Gastrocnemius medialis (tissue), 4 donors: ENCODE measurements at places on chromosomes 2 and 18. TPM values are rescaled to one million over a fixed set of nuclear protein-coding genes. Genes with fewer than 3 reads are reported as not detected.

The CRYGD gene
- not detected for total RNA-seq

The LAMA1 gene
- 0.44 TPM for total RNA-seq

The ITGB6 gene
- total RNA-seq, result 0.81 TPM

The TWIST2 gene
- total RNA-seq, result 1.9 TPM
